ENCODE measurements at places on chromosomes 6 and 20.

GRCh38 chr6:4665489-4666417 lies 110.5 kb upstream of the CDYL start:
- DNase-seq, result peak; percentile 58

DNA sequence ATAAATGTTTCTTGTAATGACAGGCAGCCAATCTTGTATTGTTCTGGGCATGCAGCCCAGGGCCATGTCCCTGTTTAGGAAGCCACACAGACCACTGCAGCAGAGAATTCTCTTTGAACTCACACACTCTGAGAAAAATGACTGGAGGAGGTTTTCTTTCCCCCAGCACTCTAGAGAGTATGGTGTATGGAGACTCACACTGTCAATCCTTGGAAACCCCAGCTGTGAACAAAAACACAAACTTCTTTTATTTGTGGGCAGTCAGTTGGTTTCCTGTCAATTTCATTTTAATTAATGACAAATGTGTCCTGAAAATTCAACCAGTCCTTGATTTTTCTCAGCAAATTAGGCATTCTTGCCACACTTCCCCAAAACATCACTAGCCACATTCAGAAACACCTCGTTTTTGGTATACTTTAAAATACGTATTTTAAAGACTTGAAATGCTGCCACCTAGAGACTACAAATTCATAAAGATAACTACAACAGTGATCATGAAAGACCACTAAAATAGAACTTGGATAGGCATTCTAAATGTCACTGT lies 52.9 kb upstream of the UFL1 start:
- no peak for DNase-seq

DNA sequence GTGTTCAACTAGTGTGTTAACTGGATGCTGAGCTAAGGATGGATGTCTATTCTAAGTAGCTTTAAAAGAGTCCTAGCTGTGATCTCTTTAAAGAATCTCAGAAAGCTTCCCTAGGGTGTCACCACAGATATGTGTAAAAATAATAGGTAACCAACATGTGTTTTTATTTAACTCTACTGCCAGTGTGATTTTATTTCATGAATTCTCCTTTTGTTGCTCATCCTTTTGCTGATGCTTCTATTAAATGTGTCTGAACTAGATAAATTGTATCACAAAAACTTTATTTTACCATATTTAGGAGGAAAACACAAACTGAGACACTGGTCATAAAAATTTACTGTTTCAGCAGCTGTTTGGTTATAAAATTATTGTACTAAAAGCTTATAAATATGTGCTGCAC lies 809.4 kb upstream of the CITED2 start:
- peak; percentile 89 for DNase-seq

DNA sequence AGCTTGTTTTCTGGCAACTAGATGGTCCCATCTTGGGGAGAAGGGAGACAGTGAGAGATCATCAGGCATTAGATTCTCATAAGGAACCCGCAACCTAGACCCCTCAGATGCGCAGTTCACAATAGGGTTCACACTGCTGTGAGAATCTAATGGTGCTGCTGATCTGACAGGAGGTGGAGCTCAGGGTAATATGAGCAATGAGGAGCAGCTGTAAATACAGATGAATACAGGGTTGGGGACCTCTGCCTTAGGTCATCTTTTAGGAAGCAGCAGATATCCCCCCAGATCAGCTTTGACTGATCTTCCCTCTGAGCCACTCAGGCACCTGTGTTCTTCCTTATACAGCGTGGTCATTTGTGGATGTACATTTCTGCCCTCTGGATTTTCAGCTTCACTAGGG lies 63.4 kb downstream of the SMOC2 start:
- no peak for DNase-seq

DNA sequence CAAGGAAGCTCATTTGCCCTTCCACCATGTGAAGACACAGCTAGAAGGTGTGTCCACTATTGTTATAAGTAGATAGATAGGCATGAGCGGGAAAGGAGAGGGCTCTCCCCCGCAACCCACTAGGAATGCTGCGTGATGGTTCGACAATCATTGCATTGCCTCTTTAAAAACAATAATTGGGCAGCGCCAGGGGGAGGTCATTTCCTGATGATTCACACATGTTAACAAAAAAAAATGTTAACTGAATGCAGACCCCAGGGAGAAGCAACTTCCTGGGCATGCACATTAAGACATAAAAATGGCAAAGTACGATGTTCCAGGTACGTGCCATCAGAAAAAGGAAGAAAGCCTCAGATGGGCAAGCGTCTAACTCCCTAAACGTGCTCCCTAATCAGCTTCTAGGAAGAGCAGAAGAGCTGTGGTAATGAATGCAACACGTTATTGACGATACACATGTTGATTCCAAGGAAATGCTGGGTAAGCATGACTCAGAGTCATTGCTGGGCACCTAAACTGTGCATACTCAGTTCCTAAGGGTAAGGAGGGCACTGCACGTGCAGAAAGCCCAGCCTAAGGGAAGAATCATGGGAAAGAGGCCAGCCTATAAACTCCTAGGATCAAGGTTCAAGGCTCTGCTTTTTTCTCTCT lies 113.7 kb downstream of the FAM217A start:
- peak; percentile 74 for DNase-seq

- DNase-seq, result no peak
Observed at GRCh38 chr6:85637579-85637978, 5.1 kb downstream of the SYNCRIP start.

GRCh38 chr6:782141-782540 lies 89.2 kb upstream of the EXOC2 start:
- DNase-seq, result no peak

All from fibroblast of skin of back (primary cell).